ENCODE measurements at places on chromosomes 13 and 19. TPM values are rescaled to one million over a fixed set of nuclear protein-coding genes. Genes with fewer than 3 reads are reported as not detected.
A peak's percentile ranks its signal among the peaks of the same experiment; 100 is the strongest.

GRCh38 chr19:35000647-35001501, 751 bp downstream of the GRAMD1A start:
- DNase-seq = no peak
- no peaks in the 10 kb centered on the region for H3K27me3 ChIP-seq
- peaks cover 9% of the 10 kb centered on the region for H3K36me3 ChIP-seq
- H3K27ac ChIP-seq = peak overlapping the region; percentile 96
- H3K4me3 ChIP-seq = peak overlapping the region; percentile 86
- peaks cover 90% of the 10 kb centered on the region for H3K4me1 ChIP-seq

GRCh38 chr13:71291842-71292146, 575.2 kb downstream of the DACH1 start:
- H3K27me3 ChIP-seq = no peaks in the 10 kb centered on the region
- DNase-seq = no peak
- peaks cover 5% of the 10 kb centered on the region for H3K4me1 ChIP-seq
- H3K36me3 ChIP-seq = no peaks in the 10 kb centered on the region
- peak overlapping the region; percentile 71 for H3K27ac ChIP-seq

DNA sequence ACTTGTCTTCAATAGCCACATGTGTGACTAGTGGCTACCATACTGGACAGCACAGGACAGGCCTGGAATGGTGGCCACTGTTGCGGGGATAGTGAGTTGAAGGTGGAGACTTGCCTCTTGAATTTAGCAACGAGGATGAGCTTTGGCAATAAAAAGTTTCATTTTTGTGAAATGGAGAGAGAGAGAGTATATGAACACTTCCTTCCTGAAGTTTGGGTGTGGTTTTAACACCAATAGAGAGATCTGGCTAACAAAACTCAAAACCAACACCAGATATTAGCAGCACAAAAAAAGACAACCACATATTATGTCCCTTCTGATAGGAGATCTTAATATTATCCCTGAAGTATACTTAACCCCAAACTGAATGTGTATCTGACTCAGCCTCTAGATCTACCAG, 6.3 kb upstream of the LRFN3 start:
- DNase-seq = no peak
- H3K27me3 ChIP-seq = peaks cover 25% of the 10 kb centered on the region
- H3K36me3 ChIP-seq = no peaks in the 10 kb centered on the region
- peaks cover 9% of the 10 kb centered on the region for H3K4me1 ChIP-seq
- H3K27ac ChIP-seq = no peak overlapping the region
- no peak overlapping the region for H3K4me3 ChIP-seq

The B3GNT8 gene
- total RNA-seq = 10.3 TPM

DNA sequence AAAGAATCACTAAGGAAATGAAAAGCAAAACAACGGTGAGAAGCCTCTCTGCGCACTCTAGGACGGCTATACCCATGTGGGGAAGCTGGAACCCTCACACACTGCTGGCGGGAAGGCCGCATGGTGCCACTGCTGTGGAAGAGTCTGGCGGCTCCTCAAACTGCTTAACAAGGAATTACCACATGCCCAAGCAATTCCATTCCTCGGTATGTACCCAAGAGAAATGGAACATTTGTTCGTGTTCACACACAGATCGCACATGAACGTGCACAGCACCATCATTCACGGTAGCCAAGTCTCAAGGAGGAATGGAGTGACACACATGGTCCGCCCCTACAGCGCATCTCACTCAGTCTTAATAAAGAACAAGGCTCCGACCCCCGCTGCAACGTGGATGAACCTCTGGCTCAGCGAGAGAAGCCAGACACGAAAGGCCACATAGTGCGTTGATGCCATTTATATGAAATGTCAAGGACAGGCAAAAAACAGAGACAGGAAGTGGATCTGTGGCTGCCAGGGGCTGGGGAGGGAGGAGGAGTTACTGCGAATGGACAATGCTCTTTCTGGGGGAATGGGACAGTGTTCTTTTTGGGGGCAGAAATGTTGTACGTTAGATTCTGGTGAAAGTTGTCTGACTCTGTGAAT, 7.6 kb downstream of the CAPS start:
- no peaks in the 10 kb centered on the region for H3K27me3 ChIP-seq
- DNase-seq = no peak
- peaks cover 14% of the 10 kb centered on the region for H3K4me1 ChIP-seq
- H3K27ac ChIP-seq = no peak overlapping the region
- no peak overlapping the region for H3K4me3 ChIP-seq
- H3K36me3 ChIP-seq = peaks cover 96% of the 10 kb centered on the region

- H3K4me3 ChIP-seq = peak overlapping the region; percentile 90
- peak overlapping the region; percentile 96 for H3K27ac ChIP-seq
- H3K27me3 ChIP-seq = no peaks in the 10 kb centered on the region
- H3K36me3 ChIP-seq = no peaks in the 10 kb centered on the region
- DNase-seq = no peak
Measured at GRCh38 chr19:11261431-11261970, 823 bp downstream of the DOCK6 start.

The EDNRB gene
- 25.6 TPM for total RNA-seq

- DNase-seq = peak; percentile 94
- peaks cover 35% of the 10 kb centered on the region for H3K4me1 ChIP-seq
- H3K27ac ChIP-seq = peak within 1 kb of the TSS; percentile 89
- peaks cover 26% of the 10 kb centered on the region for H3K36me3 ChIP-seq
Measured at GRCh38 chr19:984165-984967, at the start of gene WDR18. WDR18 (plus strand) TSS chr19:984345; CDS start chr19:984354, 9 bp downstream.

GRCh38 chr19:55585658-55586339, 5.2 kb upstream of the ZNF579 start:
- H3K36me3 ChIP-seq = no peaks in the 10 kb centered on the region
- peak; percentile 80 for DNase-seq
- H3K27me3 ChIP-seq = no peaks in the 10 kb centered on the region
- H3K4me1 ChIP-seq = peaks cover 45% of the 10 kb centered on the region
- H3K27ac ChIP-seq = peak overlapping the region; percentile 83
- peak overlapping the region; percentile 61 for H3K4me3 ChIP-seq

GRCh38 chr13:43390619-43391018, 367.2 kb downstream of the DNAJC15 start:
- no peaks in the 10 kb centered on the region for H3K36me3 ChIP-seq
- H3K4me3 ChIP-seq = no peak overlapping the region
- no peaks in the 10 kb centered on the region for H3K27me3 ChIP-seq
- H3K4me1 ChIP-seq = peaks cover 13% of the 10 kb centered on the region

GRCh38 chr19:55408533-55408872, 915 bp upstream of the UBE2S start:
- H3K27ac ChIP-seq = peak overlapping the region; percentile 97
- peaks cover 14% of the 10 kb centered on the region for H3K36me3 ChIP-seq
- no peaks in the 10 kb centered on the region for H3K27me3 ChIP-seq
- H3K4me1 ChIP-seq = peaks cover 21% of the 10 kb centered on the region

The CCDC169 gene
- total RNA-seq = 0.69 TPM

DNA sequence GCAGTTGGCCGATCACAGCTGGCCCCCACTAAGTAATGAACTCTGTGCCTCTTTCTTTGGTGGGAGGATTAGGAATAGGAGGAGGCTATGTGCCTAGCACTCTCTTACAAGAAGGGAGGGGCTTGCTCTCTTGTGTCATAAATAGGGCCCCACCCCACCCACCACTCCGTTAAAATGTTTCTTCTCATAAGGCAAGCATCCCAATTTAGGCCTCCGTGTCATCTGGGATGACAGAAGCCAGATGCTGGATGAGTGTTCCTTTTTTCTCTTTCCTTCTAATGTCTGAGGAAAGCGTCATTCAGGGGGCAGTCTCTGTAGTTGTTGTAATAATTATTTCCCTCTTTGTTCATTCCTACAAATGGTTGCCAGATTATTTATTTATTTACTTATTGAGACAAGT, at the start of gene LIPE:
TSS of gene LIPE (minus strand) at position 76 of the 400 bp plus-strand sequence. CDS start 239 bp downstream, outside the sequence.
- no peaks in the 10 kb centered on the region for H3K36me3 ChIP-seq
- no peak within 1 kb of the TSS for H3K4me3 ChIP-seq
- no peaks in the 10 kb centered on the region for H3K27me3 ChIP-seq
- peak within 1 kb of the TSS; percentile 34 for H3K27ac ChIP-seq
- H3K4me1 ChIP-seq = peaks cover 49% of the 10 kb centered on the region

The SIGLEC5 gene
- total RNA-seq = not detected

The RUBCNL gene
- total RNA-seq = 0.38 TPM

- DNase-seq = no peak
- no peaks in the 10 kb centered on the region for H3K36me3 ChIP-seq
- H3K27ac ChIP-seq = peak overlapping the region; percentile 76
- H3K27me3 ChIP-seq = no peaks in the 10 kb centered on the region
- peak overlapping the region; percentile 87 for H3K4me3 ChIP-seq
- H3K4me1 ChIP-seq = peaks cover 27% of the 10 kb centered on the region
Measured at GRCh38 chr19:45729800-45730290, 851 bp downstream of the FBXO46 start.

DNA sequence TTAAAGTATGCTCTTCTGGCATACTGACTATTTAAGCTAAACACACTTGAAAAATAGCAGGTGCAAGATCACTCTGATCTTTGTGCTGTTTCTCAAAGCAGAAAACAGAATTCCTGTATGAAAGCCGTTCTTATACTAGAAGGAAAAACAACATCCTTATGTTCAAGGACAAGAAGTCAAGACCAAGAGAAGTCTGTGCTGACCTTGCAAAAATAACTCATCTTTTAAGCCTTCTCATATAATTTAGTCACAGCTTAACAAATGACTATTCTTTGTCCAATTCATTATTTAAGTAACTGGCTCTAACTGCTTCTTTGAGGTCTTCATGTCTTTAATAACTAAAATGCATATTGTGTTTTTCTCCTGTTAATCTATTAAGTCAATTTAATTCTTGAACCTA, 2750.2 kb upstream of the PCDH20 start:
- H3K27me3 ChIP-seq = no peaks in the 10 kb centered on the region
- no peak for DNase-seq
- H3K36me3 ChIP-seq = no peaks in the 10 kb centered on the region
- no peak overlapping the region for H3K4me3 ChIP-seq

- no peak overlapping the region for H3K27ac ChIP-seq
- H3K27me3 ChIP-seq = no peaks in the 10 kb centered on the region
- no peak overlapping the region for H3K4me3 ChIP-seq
- no peaks in the 10 kb centered on the region for H3K4me1 ChIP-seq
- no peaks in the 10 kb centered on the region for H3K36me3 ChIP-seq
Measured at GRCh38 chr13:69935043-69935442, 172.6 kb upstream of the ATXN8OS start.

- peaks cover 4% of the 10 kb centered on the region for H3K4me1 ChIP-seq
- H3K4me3 ChIP-seq = no peak overlapping the region
- no peak overlapping the region for H3K27ac ChIP-seq
- no peaks in the 10 kb centered on the region for H3K27me3 ChIP-seq
- DNase-seq = no peak
Measured at GRCh38 chr13:112815871-112816270, 126.0 kb downstream of the ATP11A start.

DNA sequence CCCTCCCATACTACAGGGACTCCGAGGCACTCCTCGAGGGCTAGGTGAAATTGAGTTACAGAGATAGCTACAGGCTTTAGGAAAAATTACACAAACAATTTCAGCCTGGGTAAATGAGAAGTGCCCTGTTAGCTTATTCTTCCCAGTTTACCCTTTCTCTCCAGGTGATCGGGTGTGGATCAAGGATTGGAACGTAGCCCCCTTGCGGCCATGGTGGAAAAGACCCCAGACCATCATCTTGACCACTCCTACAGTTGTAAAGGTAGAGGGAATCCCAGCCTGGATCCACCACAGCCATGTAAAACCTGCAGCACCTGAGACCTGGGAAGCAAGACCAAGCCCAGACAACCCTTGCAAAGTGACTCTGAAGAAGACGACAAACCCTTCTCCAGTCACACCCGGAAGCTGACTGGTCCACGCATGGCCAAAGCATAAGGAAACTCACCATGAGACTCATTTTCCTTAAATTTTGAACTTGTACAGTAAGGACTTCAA, 600.6 kb downstream of the UQCRFS1 start:
- H3K27ac ChIP-seq = no peak overlapping the region
- H3K4me3 ChIP-seq = no peak overlapping the region
- no peaks in the 10 kb centered on the region for H3K36me3 ChIP-seq
- H3K4me1 ChIP-seq = no peaks in the 10 kb centered on the region
- no peak for DNase-seq

- H3K4me1 ChIP-seq = peaks cover 6% of the 10 kb centered on the region
- peaks cover 49% of the 10 kb centered on the region for H3K27me3 ChIP-seq
- peak; percentile 42 for DNase-seq
- H3K4me3 ChIP-seq = peak overlapping the region; percentile 19
Measured at GRCh38 chr19:38514812-38515633, 81.5 kb downstream of the RYR1 start.

The NXNL1 gene
- total RNA-seq = 0.33 TPM

GRCh38 chr13:99723878-99724277, 222.6 kb downstream of the TM9SF2 start:
- H3K27me3 ChIP-seq = no peaks in the 10 kb centered on the region
- DNase-seq = no peak
- peaks cover 3% of the 10 kb centered on the region for H3K4me1 ChIP-seq
- H3K4me3 ChIP-seq = no peak overlapping the region
- no peak overlapping the region for H3K27ac ChIP-seq

The KIR2DL3 gene
- not detected for total RNA-seq

GRCh38 chr13:50692396-50692915, 151.0 kb downstream of the DLEU7 start:
- no peak for DNase-seq
- H3K36me3 ChIP-seq = no peaks in the 10 kb centered on the region
- peak overlapping the region; percentile 77 for H3K27ac ChIP-seq
- H3K4me1 ChIP-seq = peaks cover 50% of the 10 kb centered on the region

DNA sequence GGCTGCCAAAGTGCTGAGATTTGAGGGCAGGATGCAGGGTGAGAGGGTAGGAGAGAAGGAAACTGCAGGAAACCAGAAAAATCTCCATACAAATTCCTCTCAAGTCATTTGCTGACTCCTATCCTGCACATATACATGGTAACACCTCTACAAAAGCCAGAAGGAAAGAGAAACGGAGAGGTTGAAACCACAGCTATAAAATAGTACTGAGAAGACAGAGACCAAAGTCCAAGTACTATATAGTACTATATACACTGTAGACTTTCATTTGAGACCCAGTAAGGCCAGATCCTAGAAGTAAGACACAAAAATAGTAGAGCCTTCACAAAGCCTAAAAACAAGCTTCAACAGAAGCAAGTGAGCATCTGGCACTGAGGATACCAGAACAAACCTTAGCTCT, 103.1 kb downstream of the UGGT2 start:
- H3K27ac ChIP-seq = no peak overlapping the region
- no peaks in the 10 kb centered on the region for H3K27me3 ChIP-seq
- H3K4me1 ChIP-seq = no peaks in the 10 kb centered on the region
- H3K4me3 ChIP-seq = no peak overlapping the region

The CPB2 gene
- total RNA-seq = not detected
